ENCODE measurements at places on chromosomes 1 and 21. TPM values are rescaled to one million over a fixed set of nuclear protein-coding genes. Genes with fewer than 3 reads are reported as not detected.

Gene WDR64
- total RNA-seq, result not detected

Gene TLCD4
- total RNA-seq, result 0.32 TPM

DNA sequence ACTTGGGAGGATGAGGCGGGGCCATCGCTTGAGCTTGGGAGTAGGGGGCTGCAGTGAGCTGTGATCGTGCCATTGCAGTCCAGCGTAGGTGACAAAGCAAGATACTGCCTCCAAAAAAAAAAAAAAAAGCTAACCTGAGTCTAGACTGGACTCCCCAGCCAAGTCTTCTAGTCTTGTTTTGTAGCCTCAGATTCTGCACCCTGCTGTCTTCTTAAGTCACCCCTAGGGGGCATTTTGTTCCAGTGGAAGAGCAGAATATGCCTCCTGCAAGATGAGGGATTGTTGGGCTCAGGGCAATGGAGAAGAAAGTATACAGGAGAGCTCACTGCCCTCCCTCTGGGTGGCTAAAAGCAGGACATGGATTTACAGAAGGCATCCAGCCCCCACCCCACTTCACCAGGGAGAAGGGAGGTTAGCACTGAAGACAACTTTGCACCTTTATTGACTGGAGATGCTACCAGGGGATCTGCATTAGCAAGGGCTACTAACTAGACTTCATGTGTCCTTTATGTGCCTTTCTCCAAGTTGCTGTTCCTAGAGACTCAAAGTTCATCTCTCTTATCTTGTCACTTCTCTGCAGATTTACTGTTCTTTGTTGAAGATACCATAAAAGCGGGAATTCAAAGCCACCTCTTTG, 15.3 kb upstream of the RNF187 start:
- peak; percentile 56 for ATAC-seq

DNA sequence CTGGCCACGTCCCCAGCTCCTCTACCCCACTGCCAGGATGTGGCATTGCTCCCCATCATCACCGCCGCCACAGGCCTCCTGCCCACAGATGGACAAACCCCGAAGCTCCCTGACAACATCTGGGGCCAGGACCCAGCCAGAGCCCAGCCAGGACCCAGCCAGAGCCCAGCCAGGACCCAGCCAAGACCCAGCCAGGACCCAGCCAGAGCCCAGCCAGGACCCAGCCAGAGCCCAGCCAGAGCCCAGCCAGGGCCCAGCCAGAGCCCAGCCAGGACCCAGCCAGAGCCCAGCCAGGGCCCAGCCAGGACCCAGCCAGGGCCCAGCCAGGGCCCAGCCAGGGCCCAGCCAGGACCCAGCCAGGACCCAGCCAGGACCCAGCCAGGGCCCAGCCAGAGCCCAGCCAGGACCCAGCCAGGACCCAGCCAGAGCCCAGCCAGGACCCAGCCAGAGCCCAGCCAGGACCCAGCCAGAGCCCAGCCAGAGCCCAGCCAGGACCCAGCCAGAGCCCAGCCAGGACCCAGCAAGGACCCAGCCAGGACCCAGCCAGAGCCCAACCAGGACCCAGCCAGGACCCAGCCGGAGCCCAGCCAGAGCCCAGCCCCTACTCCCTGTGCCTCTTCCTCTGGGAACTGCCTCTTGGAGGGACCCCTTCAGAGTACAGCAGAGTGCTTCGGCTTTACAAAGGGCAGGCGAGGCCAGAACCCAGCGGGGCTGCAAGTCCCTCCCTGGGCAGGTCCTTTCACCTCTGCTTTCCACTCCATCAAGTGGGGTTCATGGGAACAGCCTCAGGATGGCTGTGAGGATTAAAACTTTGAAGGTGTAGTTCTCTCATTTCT, 43.7 kb downstream of the DISP3 start:
- no peak for ATAC-seq

DNA sequence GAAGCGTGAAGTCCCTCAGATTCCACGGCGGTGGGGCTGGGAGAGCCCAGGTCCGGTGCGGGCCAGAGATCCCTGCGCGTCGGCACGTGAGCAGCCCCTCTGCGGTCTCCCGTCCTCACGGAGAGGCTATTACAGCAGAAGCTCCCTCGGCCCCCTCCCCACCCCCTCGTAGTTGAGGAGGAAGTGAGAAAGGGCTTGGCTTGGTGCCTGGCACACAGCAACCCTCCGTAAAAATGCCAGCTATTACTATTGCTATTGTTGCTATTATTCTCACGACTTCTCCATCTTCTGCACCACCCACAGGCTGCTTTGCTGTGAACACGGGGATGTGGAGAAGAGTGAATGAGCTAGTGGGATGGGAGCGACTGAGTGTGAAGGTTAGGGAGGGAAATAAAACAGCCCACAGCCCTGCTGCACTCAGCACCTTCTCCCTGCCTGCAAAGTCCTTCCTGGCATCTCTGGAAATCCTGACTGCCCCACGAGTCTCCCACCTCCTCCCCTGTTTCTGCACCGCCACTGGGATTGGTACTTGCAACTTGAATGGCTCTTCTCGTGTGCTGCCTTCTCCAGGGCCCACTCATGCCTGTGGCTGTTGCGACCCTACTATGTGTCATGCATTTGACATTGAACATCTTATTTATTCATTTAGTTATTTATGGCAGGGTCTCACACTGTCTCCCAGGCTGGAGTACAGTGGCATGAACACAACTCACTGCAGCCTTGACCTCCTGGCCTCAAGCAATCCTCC, 26.6 kb downstream of the ZBTB18 start:
- no peak for ATAC-seq

DNA sequence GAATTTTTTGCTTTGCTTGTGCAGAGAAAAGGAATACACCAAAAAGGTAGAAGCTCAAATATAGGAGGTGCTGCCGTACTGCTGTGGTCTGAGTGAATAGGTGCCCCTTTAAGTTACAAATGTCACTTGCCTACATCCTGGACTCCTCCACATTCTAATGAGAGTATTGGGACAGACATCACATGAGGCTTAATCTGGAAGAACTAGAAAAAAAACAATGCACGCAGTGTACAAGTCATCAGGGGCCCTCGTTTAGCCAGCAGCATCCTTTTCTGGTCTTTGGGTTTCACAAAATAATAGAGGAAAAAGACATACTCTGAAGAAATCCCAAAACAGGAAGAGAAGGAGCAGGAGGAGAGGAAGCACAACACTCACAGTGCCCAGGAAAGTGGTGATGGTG, 89.3 kb downstream of the SLC44A5 start:
- ATAC-seq, result no peak

GRCh38 chr1:110879758-110880606, 7.0 kb downstream of the CD53 start:
- peak; percentile 47 for ATAC-seq

DNA sequence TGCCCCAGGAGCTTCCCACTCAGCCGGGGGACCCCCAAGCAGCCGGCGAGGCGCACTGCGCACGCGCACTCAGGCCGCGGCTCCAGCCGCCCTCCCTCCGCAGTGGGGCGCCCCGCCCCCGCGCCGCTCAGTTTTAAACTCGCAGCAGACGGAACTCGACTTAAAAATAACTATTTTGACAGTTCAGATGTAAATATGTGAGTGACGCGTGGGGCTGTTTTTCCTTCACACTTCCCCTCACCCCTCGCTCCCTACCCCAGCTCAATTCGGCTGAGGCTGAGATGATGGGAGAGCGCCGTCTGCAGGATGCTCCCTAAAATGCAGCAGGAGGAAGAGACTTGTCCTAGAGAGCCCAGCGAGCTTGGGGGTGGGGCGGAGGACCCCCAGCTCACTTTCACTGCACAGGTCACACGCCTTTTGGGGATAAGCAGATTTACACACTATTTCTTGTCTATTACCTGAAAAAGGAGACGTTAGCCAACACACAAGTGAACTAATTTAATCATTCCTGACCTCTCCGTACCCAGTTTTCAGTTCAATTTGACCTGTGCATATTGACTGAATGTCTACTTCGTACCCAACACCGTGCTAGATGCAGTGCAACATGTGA, 8.9 kb upstream of the LEMD1 start:
- peak; percentile 41 for ATAC-seq

DNA sequence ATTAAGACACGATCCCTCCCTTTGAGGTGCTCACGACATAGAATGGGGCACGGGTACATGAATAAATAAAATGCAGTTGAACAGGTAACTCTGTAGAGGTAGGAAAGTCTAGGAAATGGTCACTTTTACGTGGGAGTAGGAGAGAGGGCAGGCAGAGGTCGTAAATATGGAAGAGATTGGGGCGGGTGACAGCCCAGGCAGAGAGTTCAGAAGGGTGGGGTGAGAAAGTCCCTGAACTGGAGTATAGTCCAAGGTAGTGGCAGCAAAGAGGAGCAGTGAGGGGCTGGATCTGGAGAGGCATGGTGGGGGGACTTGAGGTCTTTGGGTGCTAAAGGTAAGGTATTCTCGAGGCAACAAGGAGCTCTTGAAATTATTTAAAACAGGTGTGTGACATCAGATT, 147.9 kb downstream of the C1orf21 start:
- no peak for ATAC-seq

DNA sequence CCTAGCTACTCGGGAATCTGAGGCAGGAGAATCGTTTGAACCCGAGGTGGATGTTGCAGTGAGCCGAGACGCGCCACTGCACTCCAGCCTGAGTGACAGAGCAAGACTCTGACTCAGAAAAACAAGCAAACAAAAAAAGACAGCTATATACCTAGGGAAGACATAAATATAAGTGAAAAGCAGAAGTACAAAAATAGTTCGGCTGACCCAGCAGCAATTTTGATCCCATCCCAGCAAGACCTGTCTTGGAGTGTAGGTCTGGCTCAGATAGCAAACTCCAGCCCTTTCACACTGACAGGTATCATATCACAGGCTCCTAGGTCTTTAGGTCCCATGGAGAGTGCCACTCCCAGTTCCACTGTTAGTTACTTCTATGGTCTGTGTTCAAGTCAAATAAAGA, 14.6 kb downstream of the MTX1 start:
- ATAC-seq, result no peak

- no peak for ATAC-seq
Observed at GRCh38 chr1:222750651-222751050, 13.6 kb downstream of the FAM177B start.
